ENCODE measurements at places on chromosomes 16 and 17.
A peak's percentile ranks its signal among the peaks of the same experiment; 100 is the strongest.

GRCh38 chr17:1008008-1008761 lies 11.3 kb downstream of the TIMM22 start:
- no peak for DNase-seq

DNA sequence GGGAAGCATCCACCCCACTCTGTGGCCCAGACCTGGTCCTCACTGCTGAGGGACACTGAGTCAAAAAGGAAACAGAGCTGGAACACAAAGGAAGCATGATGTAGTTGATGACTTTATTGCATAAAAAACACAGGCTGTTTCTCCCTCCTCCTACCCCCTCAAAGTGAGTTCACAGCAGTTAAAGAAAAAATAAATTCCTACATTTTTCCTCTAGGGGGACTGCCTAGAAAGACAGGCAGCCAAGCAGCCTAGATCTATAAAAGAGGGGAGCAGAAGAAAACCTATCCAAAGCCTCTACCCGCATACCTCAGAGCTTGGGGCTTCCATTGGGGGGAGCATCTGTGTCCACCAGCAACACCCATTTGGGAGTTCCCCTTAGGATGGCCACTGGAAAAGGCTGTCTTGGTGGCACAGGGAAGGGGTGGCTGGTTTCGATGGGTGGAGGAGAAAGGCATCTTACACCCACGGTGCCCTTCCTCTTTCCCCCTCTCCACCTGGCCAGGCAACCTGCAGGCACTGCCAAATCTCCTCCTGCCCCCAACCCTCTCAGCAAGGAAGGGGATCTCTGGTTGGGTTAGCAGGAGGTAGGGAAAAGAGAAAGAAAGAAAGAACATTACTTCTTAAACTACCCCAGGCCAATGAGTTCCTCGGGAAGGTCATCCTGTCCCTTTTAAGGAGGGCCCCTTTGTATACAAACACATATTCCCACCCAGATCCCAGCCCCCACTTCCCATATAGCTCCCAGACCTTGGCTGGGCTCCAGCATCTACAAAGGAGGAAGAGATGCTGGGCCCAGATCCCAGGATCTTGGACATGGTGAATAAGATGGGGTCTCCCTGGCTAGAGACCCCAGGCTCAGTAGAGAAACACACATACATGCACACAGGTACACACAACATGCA lies 4.0 kb upstream of the SCRN2 start:
- DNase-seq = no peak

GRCh38 chr16:28104404-28104803 lies 40.9 kb upstream of the GSG1L start:
- no peak for DNase-seq

DNA sequence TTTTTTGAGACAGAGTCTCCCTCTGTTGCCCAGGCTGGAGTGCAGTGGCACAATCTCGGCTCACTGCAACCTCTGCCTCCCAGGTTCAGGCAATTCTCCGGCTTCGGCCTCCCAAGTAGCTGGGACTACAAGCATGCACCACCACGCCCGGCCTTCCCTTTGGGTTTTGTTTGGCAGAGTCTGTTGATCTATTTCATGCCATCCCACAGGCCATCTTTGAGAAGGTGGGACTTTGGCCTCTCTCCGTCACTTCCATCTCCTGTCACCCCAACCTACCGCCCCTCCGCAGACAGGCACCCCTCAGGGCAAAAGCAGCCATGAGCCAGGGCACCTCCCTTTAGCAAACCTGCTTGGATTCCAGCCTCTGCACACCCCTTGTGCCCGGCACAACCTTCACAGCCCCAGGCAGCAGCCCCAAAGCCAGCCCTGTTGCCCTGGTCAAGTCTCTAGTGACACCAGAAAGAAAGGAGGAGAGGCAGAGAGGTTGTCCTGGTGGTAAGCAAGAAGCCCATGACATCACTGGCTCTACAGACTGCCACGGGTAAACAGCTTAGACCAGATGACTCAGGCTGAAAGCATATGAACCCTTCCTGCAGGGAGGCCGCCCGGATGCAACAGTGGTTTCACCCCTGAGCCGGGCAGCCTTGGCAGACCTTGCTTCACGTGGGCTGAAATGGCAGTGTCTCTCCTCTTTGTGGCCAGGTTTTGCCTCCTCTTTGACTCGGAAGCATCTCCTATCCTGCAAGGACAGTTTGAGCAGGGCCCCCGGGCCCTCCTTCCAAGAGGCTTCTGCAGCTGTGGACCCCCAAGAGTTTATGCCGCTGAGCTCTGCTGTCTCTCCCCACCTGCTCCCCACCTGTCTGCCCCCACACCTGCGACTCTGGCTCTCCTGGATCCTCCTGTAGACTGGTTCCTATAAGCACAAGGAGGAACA lies 8.1 kb upstream of the TIMP2 start:
- peak; percentile 71 for DNase-seq

GRCh38 chr17:7583253-7584109 lies at the start of gene MPDU1:
Gene MPDU1 (plus strand): TSS chr17:7583852. CDS start chr17:7583863, 11 bp downstream.
- peak; percentile 97 for DNase-seq

DNA sequence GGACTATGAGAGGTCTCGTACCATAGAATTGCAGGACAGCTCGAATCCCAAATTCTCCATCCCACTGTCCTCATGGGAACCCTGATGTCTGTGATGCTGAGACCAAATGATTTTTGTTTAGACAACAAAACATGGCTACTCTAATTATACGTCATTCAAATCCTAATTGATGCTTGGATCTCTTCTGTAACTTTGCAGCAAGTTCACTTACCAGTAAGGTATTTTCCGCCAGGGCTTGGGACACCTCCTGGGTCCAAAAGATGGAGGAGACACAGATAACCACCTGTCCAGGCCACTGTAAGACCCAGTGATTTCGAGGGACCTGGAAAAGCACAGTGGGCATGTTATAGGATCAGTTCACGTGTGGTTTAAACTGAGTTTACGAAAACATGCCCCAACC lies 92.8 kb downstream of the DNAH3 start:
- DNase-seq = no peak

DNA sequence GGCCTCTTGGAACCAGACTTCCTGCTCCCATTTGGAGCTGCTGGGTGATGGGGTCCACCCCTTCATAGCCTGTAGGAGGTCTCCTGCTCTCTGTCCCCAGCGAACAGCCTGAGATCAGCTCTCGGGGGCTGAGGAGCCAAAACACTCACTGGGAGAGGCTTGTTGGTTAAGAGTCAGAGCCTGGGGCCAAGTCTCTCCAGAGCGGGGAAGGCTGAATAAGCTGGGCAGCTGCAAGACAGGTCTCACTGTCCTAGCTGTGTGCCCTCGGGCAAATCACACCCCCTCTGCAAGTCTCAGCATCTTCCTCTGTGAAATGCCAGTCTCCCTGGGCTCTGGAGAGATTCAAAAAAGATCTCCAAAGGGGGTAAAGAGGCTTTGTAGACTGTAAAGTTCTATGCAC lies 174.6 kb downstream of the WSCD1 start:
- DNase-seq = no peak

DNA sequence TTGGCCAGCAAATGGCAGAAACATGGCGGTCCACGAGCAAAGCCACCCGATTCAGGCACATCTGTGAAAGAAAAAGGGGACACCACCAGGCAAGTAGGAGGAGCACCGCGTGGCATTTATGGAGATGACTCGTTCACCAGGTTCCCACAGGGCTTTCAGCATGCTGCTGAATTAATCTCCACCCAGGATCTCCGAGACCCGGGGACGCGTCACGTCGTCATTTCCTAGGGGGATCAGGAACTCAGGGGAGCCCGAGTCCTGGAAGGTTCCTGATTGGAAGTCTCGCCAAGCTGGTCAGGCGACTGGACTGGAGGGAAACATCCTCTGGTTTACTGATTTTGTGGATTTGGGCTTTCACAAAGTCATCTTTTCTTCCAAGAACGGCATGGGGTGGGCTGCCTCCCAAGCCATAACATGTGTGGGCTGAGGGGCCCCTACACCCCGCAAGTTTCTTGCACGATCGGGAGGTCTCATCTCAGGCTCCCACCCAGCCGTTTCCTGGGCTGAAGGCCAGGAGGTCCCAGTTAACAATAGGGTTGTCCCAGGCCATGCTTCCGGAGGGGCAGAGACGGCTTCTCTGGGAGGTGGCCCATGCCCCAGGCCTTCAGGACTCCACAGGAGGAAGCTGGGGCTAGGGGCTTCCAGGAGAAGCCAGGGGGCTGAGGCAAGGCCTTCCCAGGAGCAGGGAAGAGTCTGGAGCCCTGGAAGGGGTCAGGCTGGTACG lies 645 bp downstream of the DNAH17 start:
- DNase-seq = no peak

DNA sequence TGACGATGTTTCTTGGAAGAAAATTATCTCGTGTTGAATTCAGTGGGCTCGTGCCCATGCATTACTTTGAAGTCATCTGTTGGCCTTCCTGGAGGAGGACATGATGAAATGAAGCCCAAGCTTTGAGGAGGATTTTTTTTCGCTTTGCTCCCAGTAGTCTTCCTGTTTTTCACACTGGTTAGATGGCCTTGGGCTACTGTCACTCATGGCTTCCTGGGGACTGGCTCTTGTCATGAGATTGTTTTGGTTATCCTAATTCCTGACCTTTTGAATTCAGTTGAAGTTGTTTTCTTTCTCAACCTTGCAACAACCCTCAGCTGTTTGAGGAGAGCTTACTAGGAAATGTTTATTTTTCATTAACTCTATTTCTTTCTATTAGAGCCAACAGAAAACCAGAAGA lies 430.7 kb downstream of the HS3ST3B1 start:
- DNase-seq = no peak

- DNase-seq = no peak
Measured at GRCh38 chr16:79595931-79596450, 4.5 kb downstream of the MAF start.

- no peak for DNase-seq
Measured at GRCh38 chr17:35708149-35708548, 23.3 kb upstream of the RASL10B start.

DNA sequence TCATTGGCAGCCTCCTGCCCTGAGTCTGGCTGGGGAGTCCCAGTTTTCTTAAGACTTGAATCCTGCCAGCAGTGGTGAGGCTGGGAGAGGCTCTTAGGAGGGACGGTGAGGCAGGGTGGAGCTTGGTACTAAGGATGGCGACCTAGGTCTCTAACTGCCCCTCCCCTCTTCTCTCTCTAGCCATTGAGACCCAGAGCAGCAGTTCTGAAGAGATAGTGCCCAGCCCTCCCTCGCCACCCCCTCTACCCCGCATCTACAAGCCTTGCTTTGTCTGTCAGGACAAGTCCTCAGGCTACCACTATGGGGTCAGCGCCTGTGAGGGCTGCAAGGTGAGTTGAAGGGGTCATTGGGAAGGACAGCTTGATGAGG lies 16.4 kb downstream of the GJD3 start:
- DNase-seq = no peak

GRCh38 chr16:71629278-71630016 lies 3.5 kb downstream of the MARVELD3 start:
- no peak for DNase-seq

DNA sequence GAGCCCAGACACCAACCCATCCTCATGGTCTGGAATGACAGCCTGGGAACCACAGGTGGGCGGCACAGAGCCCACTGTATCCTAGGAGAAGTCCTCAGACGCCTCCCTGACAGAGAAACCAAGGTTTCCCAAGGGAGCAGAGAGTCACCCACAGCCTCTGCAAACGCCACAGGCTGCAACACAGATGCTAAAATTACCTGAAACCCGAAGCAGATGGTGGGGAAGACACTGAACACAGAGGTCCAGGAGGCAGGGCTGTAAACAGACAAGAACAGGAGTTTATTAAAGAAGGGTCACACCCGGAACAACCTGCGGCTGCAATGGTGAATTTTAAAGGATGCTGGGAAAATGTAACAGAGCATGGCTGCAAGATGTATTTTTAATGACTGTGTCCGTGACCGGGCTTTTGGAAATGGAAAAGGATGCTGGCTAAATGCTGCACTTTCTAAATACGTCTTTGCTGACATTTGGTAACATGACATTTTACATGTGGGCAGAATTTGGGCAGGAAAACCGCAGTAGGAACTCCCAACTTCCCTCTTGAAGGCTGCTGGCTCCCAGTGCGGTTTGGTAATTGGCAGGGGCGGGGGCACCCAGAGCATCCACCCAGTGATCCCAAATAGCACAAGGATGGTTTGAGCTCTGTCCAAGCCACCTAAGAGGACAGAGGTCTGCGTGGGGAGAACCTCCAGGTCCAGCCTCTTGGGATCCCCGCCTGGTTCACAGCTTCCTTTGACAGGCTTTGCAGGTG lies 13.1 kb downstream of the SLC38A8 start:
- no peak for DNase-seq

GRCh38 chr16:3819746-3820724 lies 60.5 kb downstream of the CREBBP start:
- peak; percentile 90 for DNase-seq

DNA sequence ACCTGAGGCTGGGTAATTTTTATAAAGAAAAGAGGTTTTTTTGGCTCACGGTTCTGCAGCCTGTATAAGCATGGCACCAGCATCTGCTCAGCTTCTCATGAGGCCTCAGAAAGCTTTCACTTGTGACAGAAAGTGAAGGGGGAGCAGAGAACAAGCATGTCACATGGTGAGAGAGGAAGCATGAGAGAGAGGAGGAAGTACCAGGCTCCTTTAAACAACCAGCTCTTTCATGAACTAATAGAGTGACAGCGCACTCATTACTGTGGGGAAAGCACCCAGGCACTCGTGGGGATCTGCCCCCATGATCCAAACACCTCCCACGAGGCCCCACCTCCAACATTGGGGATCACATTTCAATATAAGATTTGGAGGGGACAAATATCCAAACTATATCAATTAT lies 86.8 kb downstream of the USP32 start:
- DNase-seq = no peak

Measured in fibroblast of skin of left quadriceps (primary cell).